Naive thymus-derived CD4-positive, alpha-beta T cell (primary cell): ENCODE measurements at places on chromosomes 2 and 18. TPM values are rescaled to one million over a fixed set of nuclear protein-coding genes. Genes with fewer than 3 reads are reported as not detected.

DNA sequence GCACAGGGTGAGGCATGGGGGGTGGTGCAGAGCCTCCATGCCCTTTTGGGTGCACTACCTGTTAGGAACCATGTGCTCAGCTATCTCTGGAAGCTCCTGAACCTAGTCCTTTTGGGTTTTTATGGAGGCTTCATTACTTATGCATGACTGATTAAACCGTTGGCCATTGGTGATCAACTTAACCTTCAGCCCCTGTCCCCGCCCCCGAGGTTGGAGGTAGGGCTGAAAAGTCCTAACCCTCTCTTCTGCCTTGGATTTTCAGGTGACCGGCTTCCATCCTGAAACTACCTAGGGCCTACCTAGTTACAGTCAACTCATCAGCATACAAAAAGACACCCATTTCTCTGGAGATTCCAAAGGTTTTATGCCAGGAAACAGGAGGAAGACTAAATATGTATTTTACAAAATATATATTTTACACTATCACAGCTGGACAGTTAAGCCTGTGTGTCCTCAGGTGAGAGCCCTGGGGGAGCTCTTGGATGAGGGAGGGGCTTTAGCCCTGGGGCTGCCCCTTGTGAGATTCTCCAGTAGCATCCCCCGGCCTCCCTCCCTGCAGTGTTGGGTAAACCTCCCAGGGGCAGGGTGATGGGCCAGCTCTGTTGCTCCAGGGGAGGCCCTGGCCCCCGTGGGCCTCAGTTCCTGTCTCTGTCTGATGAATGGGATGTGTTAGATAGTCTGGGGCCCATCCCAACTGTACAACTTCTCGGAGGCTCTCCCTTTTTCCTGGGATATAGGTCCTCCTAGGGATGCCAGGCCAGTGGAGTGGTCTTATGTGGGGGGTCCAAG lies 24.1 kb downstream of the GLI2 start:
- no peaks in the 10 kb centered on the region for H3K27me3 ChIP-seq
- H3K27ac ChIP-seq = no peak overlapping the region
- no peaks in the 10 kb centered on the region for H3K36me3 ChIP-seq
- no peak for DNase-seq

- no peaks in the 10 kb centered on the region for H3K27me3 ChIP-seq
- no peak for DNase-seq
- H3K36me3 ChIP-seq = no peaks in the 10 kb centered on the region
- no peak overlapping the region for H3K27ac ChIP-seq
These were observed 228.7 kb upstream of the SLC8A1 start for GRCh38 chr2:40680547-40680946.

GRCh38 chr2:103810875-103811274 lies 1043.0 kb upstream of the POU3F3 start:
- H3K27ac ChIP-seq = no peak overlapping the region
- no peak overlapping the region for H3K4me3 ChIP-seq
- H3K27me3 ChIP-seq = no peaks in the 10 kb centered on the region

DNA sequence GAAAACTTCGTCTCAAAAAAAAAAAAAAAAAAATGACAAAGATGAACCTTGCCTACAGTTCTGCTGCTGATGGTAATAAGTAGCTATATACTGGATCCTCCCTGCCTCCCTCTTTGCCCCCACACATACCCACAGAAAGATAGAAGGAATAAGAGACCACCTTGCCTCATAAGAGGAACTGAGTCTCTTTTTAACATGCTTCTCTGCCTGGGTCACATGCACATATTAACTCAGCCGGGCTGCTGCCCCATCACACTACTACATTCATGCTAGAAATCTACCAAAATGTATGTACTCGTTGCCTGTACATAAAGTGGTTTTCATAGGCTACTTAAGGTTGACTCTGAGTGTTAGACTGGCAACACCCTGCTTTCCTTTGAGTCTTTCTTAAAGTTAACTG lies 78.9 kb upstream of the B3GNT2 start:
- H3K27ac ChIP-seq = no peak overlapping the region
- no peaks in the 10 kb centered on the region for H3K27me3 ChIP-seq
- DNase-seq = no peak
- no peaks in the 10 kb centered on the region for H3K36me3 ChIP-seq
- no peak overlapping the region for H3K4me3 ChIP-seq
- no peaks in the 10 kb centered on the region for H3K4me1 ChIP-seq

The PRKAG3 gene
- total RNA-seq = not detected in 2 replicates

DNA sequence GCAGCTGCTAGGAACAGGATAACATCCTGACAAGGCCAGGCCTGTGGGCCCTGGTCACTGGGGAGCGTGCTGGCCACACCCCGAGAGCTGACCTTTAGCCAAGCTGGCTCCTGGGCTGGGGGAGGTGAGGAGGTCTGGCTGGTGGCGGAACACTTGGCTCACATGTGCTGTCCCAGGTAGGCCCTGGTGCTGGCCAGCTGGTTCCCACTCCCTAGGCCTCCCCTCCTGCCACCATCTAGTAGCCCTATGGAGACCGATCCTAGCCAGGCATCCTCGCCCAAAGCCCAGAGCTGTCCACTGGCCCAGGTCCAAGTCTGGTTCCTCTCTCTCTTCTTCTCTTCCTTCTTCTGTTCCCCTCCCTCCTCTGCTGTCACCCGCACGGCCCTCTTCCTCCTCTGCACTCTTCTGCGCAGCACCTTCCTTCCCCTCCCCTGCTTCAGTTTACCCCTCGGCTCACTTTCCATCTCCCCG lies 52.4 kb downstream of the TNS1 start:
- no peak overlapping the region for H3K27ac ChIP-seq
- no peak overlapping the region for H3K4me3 ChIP-seq
- no peaks in the 10 kb centered on the region for H3K4me1 ChIP-seq
- H3K27me3 ChIP-seq = no peaks in the 10 kb centered on the region
- DNase-seq = no peak

- H3K4me3 ChIP-seq = no peak overlapping the region
- H3K27ac ChIP-seq = no peak overlapping the region
- no peaks in the 10 kb centered on the region for H3K36me3 ChIP-seq
- no peak for DNase-seq
These were observed 138.4 kb downstream of the OTX1 start for GRCh38 chr2:63189026-63189425.

DNA sequence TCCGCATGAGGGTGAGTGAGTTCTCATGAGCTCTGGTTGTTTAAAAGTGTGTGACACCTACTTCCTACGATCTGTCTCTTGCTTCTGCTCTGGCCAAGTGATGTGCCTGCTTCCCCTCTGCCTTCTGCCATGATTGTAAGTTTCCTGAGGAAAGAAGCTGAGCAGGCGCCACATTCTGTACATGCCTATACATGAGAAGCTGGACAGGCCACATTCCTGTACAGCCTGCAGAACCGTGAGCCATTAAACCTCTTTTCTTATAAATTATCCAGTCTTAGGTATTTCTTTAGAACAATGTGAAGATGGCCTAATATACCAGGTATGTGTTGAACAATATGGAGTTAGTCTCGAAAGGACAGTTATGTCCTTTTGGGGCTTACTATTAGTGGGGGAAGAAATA lies 281.0 kb downstream of the ALK start:
- no peak overlapping the region for H3K27ac ChIP-seq
- DNase-seq = no peak
- H3K4me3 ChIP-seq = no peak overlapping the region
- no peaks in the 10 kb centered on the region for H3K27me3 ChIP-seq

The MARS2 gene
- total RNA-seq = 8.8 TPM

The ZNF396 gene
- total RNA-seq = 0.54 TPM

DNA sequence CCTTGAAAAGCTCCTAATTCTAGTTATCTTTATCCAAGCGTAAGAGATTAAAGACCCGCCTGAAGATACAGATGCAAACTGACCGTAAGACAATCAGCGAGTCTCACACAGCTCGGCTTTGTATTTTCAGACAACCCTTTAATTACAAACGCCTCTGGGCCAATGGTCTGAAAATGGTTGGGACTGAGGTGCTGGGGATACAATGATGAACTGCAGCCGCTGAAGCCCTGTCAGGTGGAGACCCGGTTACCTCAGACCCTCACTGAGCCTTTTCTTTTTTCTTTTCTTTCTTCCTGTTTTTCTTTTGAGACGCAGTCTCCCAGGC lies 715 bp upstream of the CFAP36 start:
- no peaks in the 10 kb centered on the region for H3K4me1 ChIP-seq
- no peaks in the 10 kb centered on the region for H3K27me3 ChIP-seq
- H3K36me3 ChIP-seq = peaks cover 10% of the 10 kb centered on the region
- no peak for DNase-seq
- H3K4me3 ChIP-seq = peak overlapping the region; percentile 80
- peak overlapping the region; percentile 90 for H3K27ac ChIP-seq

The SLC5A7 gene
- not detected in 2 replicates for total RNA-seq

DNA sequence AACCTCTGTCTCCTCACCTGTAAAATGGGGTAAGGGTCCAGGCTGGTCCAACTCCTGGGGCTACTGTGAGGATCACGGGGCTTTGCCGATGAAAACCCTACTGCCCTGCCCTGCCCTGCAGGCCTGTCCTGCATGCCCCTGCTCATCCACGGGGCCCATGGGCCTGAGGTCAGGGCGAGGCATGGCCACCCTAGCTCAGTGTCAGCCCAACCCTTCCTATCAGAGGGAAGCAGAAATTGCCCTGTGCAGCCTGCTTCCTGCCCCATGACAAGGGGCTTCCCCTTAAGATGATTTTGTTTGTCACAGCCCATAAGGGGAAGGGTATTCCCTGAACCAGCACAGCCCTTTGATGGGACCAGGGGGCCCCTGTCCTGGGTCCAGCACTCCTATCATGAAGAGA lies 353.6 kb upstream of the ID2 start:
- H3K4me1 ChIP-seq = no peaks in the 10 kb centered on the region
- H3K36me3 ChIP-seq = no peaks in the 10 kb centered on the region
- H3K27me3 ChIP-seq = no peaks in the 10 kb centered on the region
- no peak for DNase-seq
- H3K4me3 ChIP-seq = no peak overlapping the region

- no peak overlapping the region for H3K27ac ChIP-seq
- DNase-seq = no peak
- no peaks in the 10 kb centered on the region for H3K4me1 ChIP-seq
- H3K36me3 ChIP-seq = no peaks in the 10 kb centered on the region
- no peaks in the 10 kb centered on the region for H3K27me3 ChIP-seq
These were observed 459.5 kb upstream of the FANCL start for GRCh38 chr2:58700591-58700990.

The STPG4 gene
- 0.24 TPM for total RNA-seq

DNA sequence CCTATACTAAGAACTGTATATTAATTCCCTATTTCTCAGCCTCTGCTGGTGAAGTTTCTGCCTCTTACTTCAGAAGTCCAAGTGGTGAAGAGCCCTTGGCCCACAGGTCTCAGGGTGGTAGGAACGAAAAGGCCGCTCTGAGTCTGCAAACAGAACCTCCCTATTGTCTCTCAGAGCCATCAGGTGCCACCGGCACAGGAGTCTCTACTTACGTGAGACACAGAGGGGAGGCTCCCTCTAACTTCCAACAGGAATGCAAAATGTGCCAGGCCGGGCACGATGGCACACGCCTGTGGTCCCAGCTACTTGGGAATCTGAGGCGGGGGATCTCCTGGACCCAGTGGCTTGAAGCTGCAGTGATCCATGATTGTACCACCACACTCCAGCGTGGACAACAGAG lies 143.0 kb downstream of the TPO start:
- H3K27me3 ChIP-seq = no peaks in the 10 kb centered on the region
- H3K4me3 ChIP-seq = no peak overlapping the region
- H3K27ac ChIP-seq = no peak overlapping the region

The CNRIP1 gene
- total RNA-seq = not detected in 2 replicates

- no peak overlapping the region for H3K4me3 ChIP-seq
- no peaks in the 10 kb centered on the region for H3K36me3 ChIP-seq
- no peak overlapping the region for H3K27ac ChIP-seq
- no peaks in the 10 kb centered on the region for H3K27me3 ChIP-seq
- no peak for DNase-seq
These were observed 727.6 kb upstream of the SOX11 start for GRCh38 chr2:4964579-4964978.

- no peak overlapping the region for H3K27ac ChIP-seq
- H3K4me3 ChIP-seq = no peak overlapping the region
- no peaks in the 10 kb centered on the region for H3K4me1 ChIP-seq
- DNase-seq = no peak
These were observed 461.3 kb upstream of the FANCL start for GRCh38 chr2:58702302-58702885.

DNA sequence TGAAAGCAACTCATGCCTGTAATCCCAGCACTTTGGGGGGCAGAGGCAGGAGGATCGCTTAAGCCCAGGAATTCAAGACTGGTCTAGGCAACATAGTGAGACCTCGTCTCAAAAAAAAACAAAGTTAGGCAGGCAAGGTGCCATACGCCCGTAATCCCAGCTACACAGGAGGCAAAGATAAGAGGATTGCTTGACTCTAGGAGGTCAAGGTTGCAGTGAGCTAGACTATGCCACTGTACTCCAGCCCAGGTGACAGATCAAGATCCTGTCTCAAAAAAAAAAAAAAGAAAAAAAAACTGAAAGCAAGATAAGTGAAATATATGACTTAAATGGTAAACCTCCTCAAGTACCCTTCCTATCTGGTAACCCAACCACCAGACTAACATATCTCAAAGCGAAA lies 59.8 kb downstream of the USP34 start:
- no peak overlapping the region for H3K4me3 ChIP-seq
- no peak for DNase-seq
- H3K27me3 ChIP-seq = no peaks in the 10 kb centered on the region
- H3K4me1 ChIP-seq = peaks cover 2% of the 10 kb centered on the region
- H3K27ac ChIP-seq = no peak overlapping the region

The EIF2AK2 gene
- total RNA-seq = 23.5 TPM

DNA sequence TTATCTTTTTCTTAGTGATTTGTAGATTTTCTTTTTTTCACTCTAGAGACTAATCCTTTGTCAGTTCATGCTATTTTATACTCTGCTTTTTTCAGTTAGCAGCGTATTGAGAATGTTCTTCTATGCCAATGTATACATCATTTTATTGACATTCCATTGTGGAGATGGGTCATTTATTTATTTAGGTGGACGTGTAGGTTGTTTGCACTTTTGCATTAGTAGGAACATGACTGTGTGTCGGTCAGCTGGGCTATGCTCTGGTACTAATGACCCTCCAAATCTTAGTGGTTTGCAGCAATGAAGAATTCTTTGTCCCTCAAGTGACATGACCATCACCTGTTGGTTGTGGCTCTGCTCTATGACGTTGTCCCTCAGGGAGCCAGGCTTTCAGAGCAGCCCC lies 33.6 kb downstream of the HPCAL1 start:
- no peaks in the 10 kb centered on the region for H3K36me3 ChIP-seq
- DNase-seq = no peak
- no peak overlapping the region for H3K4me3 ChIP-seq
- H3K4me1 ChIP-seq = peaks cover 47% of the 10 kb centered on the region
- H3K27ac ChIP-seq = no peak overlapping the region

The FKBP1B gene
- total RNA-seq = 0.53 TPM in 1 of 2 replicates, not detected in the other
